ENCODE measurements at places on chromosomes 1 and 21.

DNA sequence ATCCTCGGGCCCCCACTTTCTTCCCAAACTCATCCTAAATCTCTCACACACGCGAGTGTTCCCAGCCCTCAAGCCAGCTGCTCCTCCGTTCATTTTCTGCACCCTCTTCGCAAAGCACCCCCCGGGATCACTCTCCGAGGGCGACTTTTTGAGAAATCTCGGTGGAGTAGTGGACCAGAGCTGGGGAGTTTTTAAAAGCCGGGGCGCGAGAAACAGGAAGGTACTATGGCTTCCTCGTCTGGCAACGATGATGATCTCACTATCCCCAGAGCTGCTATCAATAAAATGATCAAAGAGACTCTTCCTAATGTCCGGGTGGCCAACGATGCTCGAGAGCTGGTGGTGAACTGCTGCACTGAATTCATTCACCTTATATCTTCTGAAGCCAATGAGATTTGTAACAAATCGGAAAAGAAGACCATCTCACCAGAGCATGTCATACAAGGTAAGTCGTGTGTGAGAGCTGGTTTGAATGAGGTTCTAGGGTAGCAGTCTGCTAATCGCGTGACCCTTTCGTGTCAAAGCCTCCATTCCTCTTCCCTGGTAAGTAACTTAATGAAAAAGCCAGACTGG lies 800 bp downstream of the DR1 start:
- peak; percentile 32 for DNase-seq

DNA sequence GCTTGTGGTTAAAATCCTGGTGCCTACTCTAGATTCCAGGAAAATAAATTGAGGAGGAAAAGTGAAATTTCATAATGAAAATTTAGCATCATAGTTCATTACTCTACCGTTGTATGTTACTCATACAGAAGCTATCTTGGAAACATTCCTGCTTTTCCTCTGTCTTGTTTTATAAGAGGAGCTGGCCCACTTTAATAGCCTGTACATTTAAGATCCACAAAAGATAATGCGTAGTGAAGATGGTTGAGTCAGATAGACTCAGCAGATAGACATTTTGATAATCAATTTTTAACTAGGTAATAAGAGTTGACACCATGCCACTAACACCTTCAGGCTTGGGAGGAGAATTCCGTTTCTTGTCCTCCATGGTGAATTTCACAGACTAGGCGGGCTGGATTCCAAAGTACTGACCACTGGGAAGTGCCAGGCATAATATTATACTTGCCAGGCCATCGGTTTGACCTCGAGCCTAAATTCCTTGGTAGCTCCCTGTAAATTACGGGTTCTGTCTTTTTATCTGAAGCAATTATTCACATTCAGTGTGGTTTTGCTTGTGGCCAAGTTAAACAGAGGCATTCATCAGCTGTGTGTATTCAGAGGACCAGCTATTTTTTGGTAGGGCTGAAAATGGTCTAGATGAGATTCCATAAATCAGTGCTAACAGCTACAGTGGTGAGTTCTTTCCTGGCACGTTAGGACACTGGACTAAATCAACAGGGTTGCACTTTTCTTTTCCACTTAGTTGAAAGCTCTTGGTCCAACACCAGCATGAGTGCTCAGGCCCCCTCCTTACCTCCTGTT lies 111.9 kb upstream of the KAZN start:
- DNase-seq, result no peak

DNA sequence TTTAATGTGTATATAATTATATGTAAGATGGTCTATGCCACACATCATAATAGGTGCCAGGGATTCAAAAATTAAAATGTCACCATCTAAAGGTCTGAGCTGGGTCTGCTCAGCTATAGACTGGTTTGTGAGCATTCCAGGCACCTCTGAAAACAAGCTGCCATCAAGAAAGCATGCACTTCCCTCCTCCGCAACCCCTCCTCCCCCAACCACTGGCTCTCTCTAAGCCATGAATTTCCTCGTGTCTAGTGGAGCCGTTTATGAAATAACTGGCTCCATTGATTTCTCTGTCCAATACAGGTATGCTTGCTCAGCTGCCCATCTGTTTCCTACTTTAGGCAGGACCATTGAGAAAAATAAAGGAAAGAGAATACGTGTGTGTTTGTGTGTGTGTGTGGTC lies 522.6 kb upstream of the PLXNA2 start:
- no peak for DNase-seq

- DNase-seq, result peak; percentile 30
These were observed 401 bp downstream of the WNT9A start for GRCh38 chr1:227947386-227947675.

DNA sequence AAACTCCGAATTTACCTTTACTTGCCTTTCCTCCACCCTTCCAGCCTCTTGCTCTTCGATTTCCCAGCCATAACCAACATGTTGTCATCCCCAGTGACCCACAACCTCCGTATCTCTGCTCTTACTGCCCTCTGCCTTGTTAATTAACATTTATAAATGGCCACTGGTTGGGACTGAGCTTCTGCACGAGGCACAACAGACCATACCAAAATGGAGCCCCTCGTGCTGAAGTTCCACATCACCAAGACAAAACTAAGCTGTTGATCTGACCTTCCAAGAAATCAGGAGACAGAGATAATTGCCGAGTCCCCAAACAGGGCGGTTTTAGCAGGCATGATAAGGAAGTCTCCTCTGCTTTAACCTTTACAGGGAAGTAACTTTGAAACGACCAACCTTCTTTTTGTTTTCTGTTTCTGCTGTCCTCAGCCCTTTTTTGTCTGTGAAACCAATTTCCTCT lies 71.9 kb downstream of the NMNAT2 start:
- DNase-seq, result no peak
